Spinal cord (tissue), 10 donors: ENCODE measurements at places on chromosomes 3 and 15.

DNA sequence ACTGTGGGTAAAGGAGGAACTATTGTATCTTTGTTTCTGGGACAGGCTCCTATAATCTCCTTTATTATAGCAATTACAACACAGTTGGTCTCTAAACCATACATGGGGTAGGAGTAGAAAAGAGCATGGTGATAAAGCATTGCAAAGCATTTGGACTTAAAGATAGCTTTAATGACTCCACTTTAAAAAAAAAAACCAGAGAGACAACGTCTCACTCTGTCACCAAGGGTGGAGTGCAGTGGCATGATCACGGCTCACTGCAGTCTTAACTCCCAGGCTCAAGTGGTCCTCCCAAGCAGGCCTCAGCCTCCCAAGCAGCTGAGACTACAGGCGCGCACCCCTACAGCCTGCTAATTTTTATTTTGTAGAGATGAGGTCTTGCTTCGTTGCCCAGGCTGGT, 68.2 kb downstream of the DENND4A start:
- no peaks in the 10 kb centered on the region for H3K4me1 ChIP-seq
- H3K27ac ChIP-seq = no peak overlapping the region
- no peak overlapping the region for H3K4me3 ChIP-seq
- peaks cover 16% of the 10 kb centered on the region for H3K36me3 ChIP-seq
- no peak for DNase-seq

DNA sequence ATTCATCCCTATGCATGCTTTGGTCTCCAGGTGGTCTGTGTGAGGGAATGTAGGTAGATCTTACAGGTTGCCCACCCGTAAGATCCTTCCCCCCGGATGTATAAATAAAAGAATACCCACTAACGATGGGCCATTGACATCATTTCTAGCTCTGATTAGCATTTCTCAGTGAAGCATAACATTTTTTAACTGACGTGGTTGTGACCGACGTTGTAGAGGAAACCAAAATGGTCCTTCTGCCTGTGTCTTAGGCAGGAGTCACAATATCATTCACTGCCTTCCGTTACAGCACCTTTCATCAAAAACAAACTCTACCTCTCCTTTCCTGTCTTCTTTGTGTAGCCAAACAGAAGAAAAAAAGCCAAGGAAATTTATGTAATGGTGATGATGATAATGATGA, 27.3 kb upstream of the UMPS start:
- no peaks in the 10 kb centered on the region for H3K4me1 ChIP-seq
- H3K27me3 ChIP-seq = no peaks in the 10 kb centered on the region
- no peak for DNase-seq
- H3K36me3 ChIP-seq = peaks cover 22% of the 10 kb centered on the region
- H3K27ac ChIP-seq = no peak overlapping the region
- no peak overlapping the region for H3K4me3 ChIP-seq

GRCh38 chr3:129230311-129231019, 18.9 kb upstream of the COPG1 start:
- no peak overlapping the region for H3K4me3 ChIP-seq
- no peak for DNase-seq
- no peaks in the 10 kb centered on the region for H3K27me3 ChIP-seq

GRCh38 chr3:10376353-10376752, 55.4 kb upstream of the SEC13 start:
- no peak overlapping the region for H3K4me3 ChIP-seq
- no peak for DNase-seq
- H3K27ac ChIP-seq = no peak overlapping the region
- peaks cover 23% of the 10 kb centered on the region for H3K4me1 ChIP-seq

GRCh38 chr3:179687967-179688535, 35.2 kb downstream of the USP13 start:
- no peak overlapping the region for H3K4me3 ChIP-seq
- H3K4me1 ChIP-seq = no peaks in the 10 kb centered on the region
- no peak overlapping the region for H3K27ac ChIP-seq
- DNase-seq = no peak

DNA sequence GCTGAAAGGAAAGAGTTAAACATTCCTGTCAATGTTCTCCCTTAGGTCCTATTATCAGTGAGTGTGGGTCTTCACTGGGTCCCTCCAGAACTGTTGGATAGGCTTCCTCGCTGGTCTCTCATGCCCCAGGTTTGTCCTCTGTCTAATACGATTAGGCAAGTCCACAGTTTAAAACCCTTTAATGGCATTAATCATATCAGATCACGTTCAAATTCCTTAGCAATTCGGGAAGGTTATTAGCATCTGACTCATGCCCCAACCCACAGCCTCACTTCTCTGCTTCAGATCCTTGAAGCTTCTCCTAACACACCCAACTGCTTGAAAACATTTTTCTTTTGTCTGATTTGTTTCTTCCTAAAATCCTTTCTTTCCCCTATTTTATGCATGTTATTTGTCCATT, 224.3 kb upstream of the ATP10A start:
- no peaks in the 10 kb centered on the region for H3K36me3 ChIP-seq
- no peak overlapping the region for H3K4me3 ChIP-seq
- no peaks in the 10 kb centered on the region for H3K27me3 ChIP-seq
- H3K27ac ChIP-seq = no peak overlapping the region
- H3K4me1 ChIP-seq = no peaks in the 10 kb centered on the region

DNA sequence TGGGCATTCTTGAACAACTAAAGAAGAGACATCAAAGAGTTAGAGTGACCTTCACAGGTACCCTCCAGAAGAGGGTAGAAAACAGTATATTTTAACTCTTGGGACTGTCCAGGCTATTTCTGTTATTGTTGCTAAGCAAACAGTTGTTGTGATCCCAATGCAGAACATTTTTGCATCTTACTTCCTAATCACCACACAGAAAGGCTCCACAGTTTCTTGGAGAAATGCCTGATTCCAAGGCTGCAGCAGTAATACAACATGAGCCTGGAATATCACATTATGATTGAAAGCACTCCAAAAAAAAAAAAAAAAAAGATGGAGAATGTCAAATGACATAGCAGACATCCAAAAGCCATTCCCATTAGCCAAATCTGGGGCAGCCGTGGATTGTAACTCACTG, 195.6 kb downstream of the CTNNB1 start:
- DNase-seq = no peak
- no peak overlapping the region for H3K4me3 ChIP-seq
- H3K4me1 ChIP-seq = no peaks in the 10 kb centered on the region
- no peak overlapping the region for H3K27ac ChIP-seq
- no peaks in the 10 kb centered on the region for H3K27me3 ChIP-seq

DNA sequence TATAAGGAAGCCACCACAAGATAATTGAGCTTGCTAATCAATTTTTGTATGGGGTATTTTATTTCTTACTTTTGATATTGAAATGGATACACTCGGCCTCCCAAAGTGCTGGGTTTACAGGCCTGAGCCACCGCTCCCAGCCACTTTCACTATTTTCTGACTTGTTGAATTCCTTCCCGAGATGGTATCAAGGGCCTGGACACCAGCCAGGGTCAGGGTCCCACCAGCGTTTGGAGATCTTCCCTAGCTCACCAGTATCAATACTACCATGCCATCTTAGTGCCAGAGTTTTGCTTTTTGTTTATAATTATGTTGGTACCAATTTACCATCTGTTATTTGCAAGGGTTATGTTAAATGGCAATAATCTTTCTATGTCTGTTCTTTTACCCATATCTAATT, 5.5 kb upstream of the SELENOT start:
- no peaks in the 10 kb centered on the region for H3K36me3 ChIP-seq
- no peak overlapping the region for H3K4me3 ChIP-seq
- H3K27ac ChIP-seq = no peak overlapping the region
- peaks cover 5% of the 10 kb centered on the region for H3K4me1 ChIP-seq
- no peak for DNase-seq

DNA sequence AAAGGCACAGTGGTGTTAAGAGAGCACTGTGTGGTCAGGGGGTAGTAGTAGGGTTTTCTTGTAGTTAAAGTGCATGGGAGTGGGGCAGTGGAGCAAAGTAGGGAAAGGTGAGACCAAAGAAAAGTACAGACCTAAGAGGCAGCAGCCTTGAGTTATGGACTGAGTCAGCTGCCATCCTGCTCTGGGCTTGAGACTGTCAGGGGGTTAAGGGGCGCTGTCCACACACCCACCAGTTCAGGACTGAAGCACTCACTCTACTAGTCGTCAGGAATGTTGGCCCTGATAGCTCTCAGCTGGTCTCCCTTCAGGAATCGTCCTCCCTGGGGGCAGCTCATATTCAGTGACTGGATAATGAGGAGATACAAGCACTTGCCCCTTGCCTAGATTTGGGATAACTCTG, 7.9 kb downstream of the CCR4 start:
- no peaks in the 10 kb centered on the region for H3K36me3 ChIP-seq
- H3K27me3 ChIP-seq = no peaks in the 10 kb centered on the region
- DNase-seq = no peak
- H3K4me1 ChIP-seq = no peaks in the 10 kb centered on the region
- no peak overlapping the region for H3K27ac ChIP-seq

GRCh38 chr3:186949281-186949982, 19.1 kb downstream of the ST6GAL1 start:
- DNase-seq = no peak
- peaks cover 8% of the 10 kb centered on the region for H3K4me1 ChIP-seq
- H3K4me3 ChIP-seq = no peak overlapping the region
- H3K36me3 ChIP-seq = no peaks in the 10 kb centered on the region
- no peaks in the 10 kb centered on the region for H3K27me3 ChIP-seq
- no peak overlapping the region for H3K27ac ChIP-seq

- DNase-seq = no peak
- H3K27me3 ChIP-seq = no peaks in the 10 kb centered on the region
- H3K4me1 ChIP-seq = no peaks in the 10 kb centered on the region
- H3K27ac ChIP-seq = no peak overlapping the region
- H3K4me3 ChIP-seq = no peak overlapping the region
- no peaks in the 10 kb centered on the region for H3K36me3 ChIP-seq
Measured at GRCh38 chr15:85545185-85545584, 164.8 kb downstream of the AKAP13 start.

- H3K4me1 ChIP-seq = peaks cover 9% of the 10 kb centered on the region
- no peak for DNase-seq
- H3K27me3 ChIP-seq = no peaks in the 10 kb centered on the region
- H3K27ac ChIP-seq = no peak overlapping the region
- H3K4me3 ChIP-seq = no peak overlapping the region
- H3K36me3 ChIP-seq = no peaks in the 10 kb centered on the region
Measured at GRCh38 chr15:63405159-63405558, 23.5 kb upstream of the CA12 start.

DNA sequence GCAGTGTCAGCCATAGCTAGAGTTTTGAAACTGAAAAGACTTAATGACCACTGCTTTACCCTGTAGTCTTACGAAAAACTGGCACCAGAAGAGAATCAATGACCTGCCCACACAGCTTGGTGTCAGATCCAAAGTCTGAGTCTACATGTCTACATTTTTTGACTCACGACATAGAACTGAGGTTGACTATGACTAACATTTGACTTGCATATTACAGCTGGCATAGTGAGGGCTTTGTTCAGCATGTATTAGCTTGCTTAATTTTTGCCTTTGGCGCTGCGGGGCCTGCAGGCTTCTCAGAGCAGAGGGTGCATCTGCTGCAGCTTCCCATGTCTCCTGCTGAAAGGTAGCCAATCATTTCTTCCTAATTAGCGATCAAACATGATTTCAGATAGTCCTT, 167.0 kb downstream of the EBLN2 start:
- H3K27ac ChIP-seq = no peak overlapping the region
- H3K27me3 ChIP-seq = peaks cover 2% of the 10 kb centered on the region
- H3K36me3 ChIP-seq = no peaks in the 10 kb centered on the region
- no peak for DNase-seq
- no peak overlapping the region for H3K4me3 ChIP-seq

DNA sequence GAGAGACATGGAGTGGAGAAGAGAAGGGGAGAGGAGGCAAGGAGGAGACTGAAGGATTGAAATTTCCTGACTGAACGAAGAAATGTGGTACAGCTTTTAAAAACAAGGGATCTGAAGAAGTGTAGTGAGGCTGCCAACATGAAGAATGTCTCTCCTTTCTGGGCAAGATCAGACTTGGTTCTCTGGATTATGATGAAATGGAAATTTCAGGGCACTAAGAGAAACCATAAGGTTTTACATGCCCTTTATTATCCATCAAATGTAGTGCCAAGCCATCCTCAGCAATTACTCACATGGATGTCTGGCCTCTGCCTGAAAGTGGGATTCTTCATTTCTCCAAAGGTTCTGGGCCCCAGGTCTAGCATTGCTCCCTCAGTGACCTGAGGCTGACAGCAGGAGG, 77.6 kb upstream of the CCDC80 start:
- H3K4me3 ChIP-seq = no peak overlapping the region
- H3K36me3 ChIP-seq = no peaks in the 10 kb centered on the region
- no peaks in the 10 kb centered on the region for H3K27me3 ChIP-seq
- no peak for DNase-seq
- H3K4me1 ChIP-seq = no peaks in the 10 kb centered on the region

- no peaks in the 10 kb centered on the region for H3K36me3 ChIP-seq
- H3K27ac ChIP-seq = no peak overlapping the region
- H3K27me3 ChIP-seq = no peaks in the 10 kb centered on the region
- DNase-seq = no peak
- H3K4me3 ChIP-seq = no peak overlapping the region
- H3K4me1 ChIP-seq = peaks cover 12% of the 10 kb centered on the region
Measured at GRCh38 chr3:10780243-10780642, 35.8 kb upstream of the SLC6A11 start.

DNA sequence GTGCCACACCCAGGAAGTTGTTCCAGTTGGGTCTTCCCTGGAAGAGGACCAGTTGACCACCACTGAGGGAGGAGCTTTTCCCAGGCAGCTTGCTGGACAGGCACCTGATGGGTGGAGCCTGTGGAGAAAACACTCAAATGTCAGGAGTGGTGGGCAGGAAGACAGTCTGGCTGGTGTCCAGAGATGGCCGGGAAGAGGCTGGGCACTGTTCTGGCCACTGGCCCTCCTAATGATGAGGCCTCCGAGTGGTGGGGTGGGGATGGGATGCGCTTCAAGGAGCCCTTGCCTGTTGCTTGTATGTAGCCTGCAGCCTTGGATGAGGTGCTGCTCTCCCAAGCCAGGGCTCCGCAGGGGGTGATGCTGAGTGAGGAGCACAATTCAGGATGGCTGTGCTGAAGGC, 12.3 kb downstream of the PLEKHO2 start:
- peaks cover 28% of the 10 kb centered on the region for H3K36me3 ChIP-seq
- H3K4me3 ChIP-seq = no peak overlapping the region
- DNase-seq = no peak
- H3K4me1 ChIP-seq = peaks cover 48% of the 10 kb centered on the region
- no peak overlapping the region for H3K27ac ChIP-seq
- H3K27me3 ChIP-seq = no peaks in the 10 kb centered on the region
